ENCODE measurements at places on chromosomes 16 and 17.

DNA sequence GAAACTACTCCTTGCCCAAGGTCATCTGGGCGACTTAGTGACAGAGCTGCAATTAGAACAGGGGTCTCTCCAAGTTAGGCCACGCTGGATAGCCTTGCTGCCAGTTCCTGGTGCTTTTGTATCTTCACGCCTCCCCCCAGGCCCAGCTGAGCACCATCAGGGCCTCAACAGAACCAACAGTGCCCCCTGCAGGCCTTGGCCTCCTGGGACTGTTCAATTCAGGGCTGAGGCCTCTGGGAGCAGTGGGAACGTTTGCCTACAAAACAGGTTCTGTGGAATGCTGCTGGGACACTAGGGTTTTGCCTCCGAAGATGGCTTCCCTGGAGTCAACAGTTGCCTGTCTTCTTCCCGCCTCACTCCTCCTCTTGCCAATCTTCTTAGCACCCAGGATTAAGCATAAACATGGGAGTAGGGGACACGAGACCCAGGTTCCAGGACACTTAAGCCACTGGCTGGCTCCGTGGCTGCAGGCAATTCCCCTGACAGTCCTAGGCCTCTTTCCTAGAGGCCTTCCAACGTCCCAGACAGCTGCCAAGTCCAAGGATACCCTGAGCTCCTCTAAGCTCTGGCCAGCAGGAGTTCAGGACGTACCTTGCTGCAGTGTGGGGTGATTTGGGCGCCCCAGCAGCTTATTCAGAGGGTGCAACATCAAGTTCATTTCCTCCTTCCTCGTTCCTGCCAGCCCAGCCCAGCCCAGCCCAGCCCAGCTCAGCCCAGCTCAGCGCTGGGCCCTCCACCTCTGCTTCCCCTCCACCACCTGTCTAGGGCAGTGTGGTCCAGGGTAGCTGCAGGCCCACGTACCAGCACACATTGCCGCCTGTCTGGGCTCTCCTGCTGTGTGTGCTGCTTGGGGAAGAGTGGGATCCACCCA is 246.6 kb upstream of the RPL38 start:
- no peak for DNase-seq

DNA sequence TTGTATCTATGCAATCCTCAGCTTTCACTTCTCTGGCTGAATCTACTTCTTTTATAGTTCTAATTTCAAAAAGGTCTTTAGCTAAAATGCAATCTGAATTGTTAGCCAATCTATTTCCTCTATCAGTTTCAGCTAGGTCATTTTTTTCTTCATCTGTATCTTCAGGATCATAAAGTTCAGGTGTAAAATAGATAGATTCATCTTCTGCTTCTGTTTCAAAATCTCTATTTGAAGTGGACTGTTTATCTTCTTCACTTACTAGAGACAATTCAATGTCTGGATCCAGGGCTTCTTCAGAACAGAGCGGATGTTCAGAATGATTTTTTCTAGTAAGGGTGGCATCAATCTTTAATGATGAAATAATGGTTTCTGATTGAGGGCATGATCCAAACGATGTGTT is 92.4 kb upstream of the NACA2 start:
- no peak for DNase-seq

- DNase-seq = no peak
Observed at GRCh38 chr17:15651583-15652110, 32.1 kb upstream of the FBXW10B start.

DNA sequence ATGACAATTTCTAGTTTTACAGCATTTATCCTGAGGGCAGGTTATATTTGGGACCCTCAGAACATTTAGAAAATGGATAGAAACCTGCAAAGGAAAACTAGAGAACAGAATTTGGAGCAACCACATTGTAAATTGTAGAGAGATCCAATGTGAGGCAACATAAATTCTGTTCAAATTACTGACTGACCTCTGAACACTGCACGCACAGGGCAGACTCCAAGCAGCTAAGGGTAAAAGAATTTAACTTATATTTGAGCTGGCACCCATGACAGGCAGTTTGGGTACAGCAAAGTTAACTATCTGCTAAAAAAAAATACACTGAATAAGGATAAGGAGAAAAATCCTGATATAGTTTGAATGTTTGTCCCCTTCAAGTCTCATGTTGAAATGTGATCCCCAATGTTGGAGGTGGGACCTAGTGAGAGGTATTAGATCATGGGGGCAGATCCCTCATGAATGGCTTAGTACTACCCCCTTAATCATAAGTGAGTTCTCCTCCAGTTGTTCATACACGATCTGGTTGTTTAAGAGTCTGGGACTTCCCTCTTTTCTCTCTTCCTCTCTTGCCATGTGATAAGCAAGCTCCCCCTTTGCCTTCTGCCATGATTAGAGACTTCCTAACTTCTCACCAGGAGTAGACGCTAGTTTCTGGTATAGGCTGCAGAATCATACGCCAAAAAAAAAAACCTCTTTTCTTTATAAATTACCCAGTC is 75.7 kb downstream of the FBXL20 start:
- no peak for DNase-seq

DNA sequence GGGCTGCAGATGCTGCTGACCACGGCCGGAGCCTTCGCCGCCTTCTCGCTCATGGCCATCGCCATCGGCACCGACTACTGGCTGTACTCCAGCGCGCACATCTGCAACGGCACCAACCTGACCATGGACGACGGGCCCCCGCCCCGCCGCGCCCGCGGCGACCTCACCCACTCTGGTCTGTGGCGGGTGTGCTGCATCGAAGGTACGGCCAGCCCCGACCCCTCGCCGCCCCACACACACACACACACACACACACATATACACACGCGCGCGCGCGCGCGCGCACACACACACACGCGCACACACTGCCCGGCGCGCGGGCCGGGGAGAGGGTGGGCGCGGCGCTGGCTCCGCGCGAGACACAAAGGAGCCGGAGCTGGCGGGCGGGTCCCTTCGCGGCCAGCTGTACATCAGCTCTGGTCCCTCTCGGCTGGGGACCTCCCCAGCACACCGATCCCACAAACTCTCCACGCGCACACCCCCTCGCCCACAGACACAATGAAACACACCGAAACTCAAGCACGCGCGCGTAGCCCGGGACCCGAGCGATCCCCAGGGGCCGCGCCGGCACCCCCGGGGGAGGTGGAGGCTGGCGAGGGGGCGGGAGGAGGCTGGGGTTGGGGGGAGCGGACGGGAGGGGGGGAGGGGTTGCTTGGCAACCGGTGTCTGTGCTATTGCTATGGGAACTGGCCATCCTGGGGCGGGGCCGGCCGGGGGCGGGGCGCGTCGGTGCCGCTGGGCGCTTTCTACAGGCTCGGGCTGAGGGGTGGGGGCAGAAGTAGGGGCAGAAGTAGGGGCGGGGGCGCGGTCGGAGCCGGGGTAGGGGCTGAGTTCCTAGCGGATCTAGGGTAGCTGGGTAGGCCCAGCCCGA is 658 bp downstream of the CACNG4 start:
- no peak for DNase-seq

All from cerebellar nuclear complex (tissue), 1 donor.